B cell (primary cell): ENCODE measurements at places on chromosomes 5 and 9. TPM values are rescaled to one million over a fixed set of nuclear protein-coding genes. Genes with fewer than 3 reads are reported as not detected.

GRCh38 chr9:122325124-122325523 lies 45.7 kb upstream of the PTGS1 start:
- no peak for DNase-seq

DNA sequence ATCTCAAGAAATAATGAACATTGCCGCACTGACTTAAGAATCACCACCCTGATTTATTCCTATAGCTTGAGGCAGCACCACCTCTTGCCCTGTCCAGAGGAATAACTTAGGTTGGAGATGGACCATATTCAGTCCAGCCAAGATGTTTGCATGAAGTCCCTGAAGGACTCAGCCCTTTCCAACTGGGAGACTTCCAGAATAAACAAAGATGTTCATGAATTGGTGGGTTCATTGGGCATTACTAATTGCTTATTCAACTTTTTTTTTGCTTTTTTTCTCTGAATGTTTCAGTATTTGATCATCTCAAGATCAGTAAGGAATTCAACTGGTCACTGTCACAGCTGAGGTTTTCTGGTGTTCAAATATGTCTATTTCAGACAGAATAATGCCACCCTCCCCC lies 470.6 kb downstream of the CCDC171 start:
- no peak for DNase-seq

- no peak for DNase-seq
Observed at GRCh38 chr5:127228540-127229184, 61.9 kb upstream of the MEGF10 start.

DNA sequence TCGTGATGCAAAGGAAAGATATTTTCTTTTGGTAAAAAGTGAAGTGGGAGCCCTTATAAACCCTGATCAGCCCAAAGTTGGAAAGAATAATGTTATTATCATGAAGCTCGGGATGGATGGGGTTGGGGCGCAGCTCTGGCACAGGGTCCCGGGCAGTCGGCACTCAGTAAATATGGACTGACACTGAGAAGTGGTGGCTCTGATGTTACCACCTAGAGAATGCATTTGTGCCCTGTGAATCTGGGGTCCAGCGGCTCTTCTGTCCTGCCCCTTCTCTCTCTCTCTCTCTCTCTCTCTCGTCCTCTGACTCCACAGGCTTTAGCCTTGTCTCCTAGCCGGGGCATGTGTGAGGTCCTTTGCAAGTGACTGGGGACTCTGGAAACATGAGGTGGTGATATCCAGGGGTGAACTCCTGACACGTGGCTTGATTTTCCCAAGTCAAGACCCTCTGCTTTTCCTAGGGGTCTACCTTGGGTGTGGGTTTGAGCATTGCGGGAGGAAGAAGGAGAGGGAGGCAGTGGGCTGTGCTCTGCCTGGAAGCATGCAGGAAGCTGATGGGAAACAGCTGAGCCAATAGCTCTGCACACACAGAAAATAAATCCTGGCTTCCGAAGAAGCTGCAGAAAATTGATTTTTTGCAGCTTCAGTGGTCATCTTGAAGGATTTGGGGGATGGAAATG lies 162.7 kb downstream of the MACROH2A1 start:
- DNase-seq, result no peak

The IL4 gene
- total RNA-seq, result not detected in 2 replicates

DNA sequence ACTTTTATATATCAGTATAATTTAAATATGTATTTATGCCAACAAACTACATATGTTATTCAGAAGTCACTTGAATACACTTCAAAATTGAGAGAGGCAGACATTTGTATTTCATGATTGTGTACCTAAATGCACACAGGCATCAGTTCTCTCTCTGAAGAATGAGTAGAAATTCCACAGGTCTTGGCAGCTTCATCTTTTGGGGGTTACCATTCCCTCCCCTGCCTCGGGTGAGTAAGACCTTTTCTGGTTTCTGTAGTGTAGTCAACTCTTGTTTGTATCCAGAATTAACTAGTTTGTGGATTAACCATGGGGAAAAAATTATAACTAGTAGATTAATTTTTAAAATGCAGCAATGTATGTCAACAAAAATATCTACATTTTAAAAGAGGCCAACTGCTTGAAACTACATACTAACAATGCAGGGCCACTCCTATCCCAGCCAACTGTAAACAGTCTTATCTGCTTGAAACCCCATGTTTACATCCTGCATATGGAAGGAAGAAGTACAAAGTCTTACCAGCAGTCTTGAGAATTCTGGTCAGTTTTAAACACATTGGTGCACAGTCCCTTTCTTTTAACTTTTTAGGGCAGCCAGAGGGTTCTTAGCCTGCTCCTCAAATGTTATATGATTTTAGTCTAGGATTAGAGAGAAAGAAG lies 339.6 kb upstream of the KIF2A start:
- DNase-seq, result no peak

DNA sequence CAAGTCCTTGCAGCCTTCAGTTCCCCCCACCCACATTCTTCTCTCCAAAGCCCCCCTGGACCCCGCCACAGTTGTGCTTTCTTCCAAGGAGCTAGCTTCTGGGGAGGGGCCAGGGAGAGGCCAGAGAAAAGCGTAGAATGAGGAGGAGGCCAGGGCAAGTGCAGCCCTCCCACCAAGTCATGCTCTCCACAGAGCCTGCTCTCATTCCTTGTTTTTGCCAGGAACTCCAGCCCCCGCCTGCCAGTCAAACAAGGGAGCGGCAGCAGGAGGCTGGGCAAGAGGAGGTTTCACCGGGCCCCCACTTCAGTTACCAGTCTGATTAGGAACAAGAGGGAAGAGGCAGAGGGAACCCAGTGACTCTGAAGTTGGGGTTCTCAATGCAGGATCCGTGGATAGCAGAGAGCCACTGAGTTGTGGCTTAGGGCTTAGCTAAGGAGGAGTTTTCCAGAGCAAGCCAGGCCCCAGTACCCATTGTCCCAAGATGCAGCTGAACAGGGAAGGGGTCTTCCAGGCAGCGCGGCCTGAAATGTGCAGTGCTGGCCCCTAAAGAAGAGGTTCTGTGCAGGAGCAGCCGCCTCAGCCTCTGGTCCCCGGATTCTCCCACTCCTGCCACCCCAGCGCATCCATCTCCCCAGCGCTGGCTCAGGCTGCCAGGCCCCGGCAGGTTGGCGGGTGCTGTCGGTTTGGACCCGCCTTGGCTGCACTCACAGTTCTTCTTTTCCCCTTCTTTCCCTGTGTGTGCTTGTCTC lies 120.6 kb downstream of the DAB2IP start:
- DNase-seq, result no peak

The PCDH12 gene
- total RNA-seq, result not detected in 2 replicates
